ENCODE measurements at places on chromosomes 5 and 9. TPM values are rescaled to one million over a fixed set of nuclear protein-coding genes. Genes with fewer than 3 reads are reported as not detected.

The CARD9 gene
- total RNA-seq: 0.36 TPM

The MUSK gene
- under 0.01 TPM for total RNA-seq

The DDX4 gene
- total RNA-seq: not detected

The CNTNAP3B gene
- total RNA-seq: 2.2 TPM

The STPG3 gene
- total RNA-seq: not detected

The GDNF gene
- total RNA-seq: 0.18 TPM

The ZFP37 gene
- total RNA-seq: 4.4 TPM

The ZFR gene
- 81.4 TPM for total RNA-seq

The FOXI1 gene
- not detected for total RNA-seq

The PPP3R2 gene
- total RNA-seq: not detected

The CA9 gene
- total RNA-seq: 0.56 TPM

The MYOZ3 gene
- total RNA-seq: under 0.01 TPM

The SPARC gene
- 1,186 TPM for total RNA-seq

The WDR31 gene
- 0.28 TPM for total RNA-seq
